ENCODE measurements at places on chromosomes 7 and 10. TPM values are rescaled to one million over a fixed set of nuclear protein-coding genes. Genes with fewer than 3 reads are reported as not detected.

FBXW4 gene
- total RNA-seq: 32.2 TPM

HECW1 gene
- total RNA-seq: not detected

PGAM2 gene
- total RNA-seq: not detected

HMX2 gene
- total RNA-seq: not detected

CDC14C gene
- not detected for total RNA-seq

CHAT gene
- total RNA-seq: not detected

AASS gene
- total RNA-seq: 84.2 TPM

FFAR4 gene
- 0.25 TPM for total RNA-seq

VPS26A gene
- total RNA-seq: 15.1 TPM

MRPL43 gene
- 43.6 TPM for total RNA-seq

ITGB8 gene
- total RNA-seq: 1.3 TPM

SEC61G gene
- 57.8 TPM for total RNA-seq

ADAM22 gene
- 0.53 TPM for total RNA-seq

CPSF4 gene
- 14.4 TPM for total RNA-seq

TMEM120A gene
- 79.6 TPM for total RNA-seq

OR2A42 gene
- not detected for total RNA-seq

SYT15 gene
- total RNA-seq: 0.65 TPM

PCGF5 gene
- total RNA-seq: 25.0 TPM

OR13A1 gene
- not detected for total RNA-seq

MBLAC1 gene
- 0.78 TPM for total RNA-seq

HOXA2 gene
- total RNA-seq: 0.15 TPM

DNAJB12 gene
- total RNA-seq: 20.4 TPM

SPDYE1 gene
- not detected for total RNA-seq

EGR2 gene
- total RNA-seq: 0.30 TPM

MKX gene
- 0.30 TPM for total RNA-seq

DMBT1 gene
- total RNA-seq: 0.15 TPM

JAKMIP3 gene
- total RNA-seq: 0.28 TPM

ST8SIA6 gene
- 1.8 TPM for total RNA-seq
